ENCODE measurements at places on chromosomes 1 and 21. TPM values are rescaled to one million over a fixed set of nuclear protein-coding genes. Genes with fewer than 3 reads are reported as not detected.

CD34 gene
- 0.05 TPM for total RNA-seq

GCSAML gene
- total RNA-seq = 0.16 TPM

ORC1 gene
- total RNA-seq = 37.6 TPM

SLC25A34 gene
- 2.1 TPM for total RNA-seq

RGS16 gene
- 10.2 TPM for total RNA-seq

RAB3B gene
- total RNA-seq = 0.05 TPM

AMY2A gene
- total RNA-seq = not detected

LAMC1 gene
- not detected for total RNA-seq

SLC41A1 gene
- total RNA-seq = 20.5 TPM

OR2M3 gene
- not detected for total RNA-seq
